Fibroblast of the aortic adventitia (primary cell): ENCODE measurements at places on chromosomes 6 and 20.
A peak's percentile ranks its signal among the peaks of the same experiment; 100 is the strongest.

DNA sequence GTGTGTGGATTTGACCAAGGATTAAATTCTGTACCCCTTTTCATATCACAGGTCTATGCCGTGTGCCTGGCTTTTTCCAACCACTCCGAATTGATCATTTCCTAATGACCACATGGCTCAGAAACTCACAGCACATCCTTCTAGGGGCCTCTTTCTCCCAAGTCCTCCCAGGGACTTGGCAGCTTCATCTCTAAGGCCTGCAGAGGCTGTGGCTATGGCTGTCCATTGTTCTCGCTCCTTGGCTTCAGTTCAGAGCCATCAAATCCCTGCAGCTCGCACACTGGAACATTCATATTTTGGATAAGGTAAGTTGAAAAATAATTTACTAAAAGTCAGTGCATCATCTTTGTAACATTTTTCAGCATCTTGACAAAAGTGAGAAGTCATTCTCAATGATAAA lies 497.2 kb upstream of the CDH4 start:
- no peak for DNase-seq

DNA sequence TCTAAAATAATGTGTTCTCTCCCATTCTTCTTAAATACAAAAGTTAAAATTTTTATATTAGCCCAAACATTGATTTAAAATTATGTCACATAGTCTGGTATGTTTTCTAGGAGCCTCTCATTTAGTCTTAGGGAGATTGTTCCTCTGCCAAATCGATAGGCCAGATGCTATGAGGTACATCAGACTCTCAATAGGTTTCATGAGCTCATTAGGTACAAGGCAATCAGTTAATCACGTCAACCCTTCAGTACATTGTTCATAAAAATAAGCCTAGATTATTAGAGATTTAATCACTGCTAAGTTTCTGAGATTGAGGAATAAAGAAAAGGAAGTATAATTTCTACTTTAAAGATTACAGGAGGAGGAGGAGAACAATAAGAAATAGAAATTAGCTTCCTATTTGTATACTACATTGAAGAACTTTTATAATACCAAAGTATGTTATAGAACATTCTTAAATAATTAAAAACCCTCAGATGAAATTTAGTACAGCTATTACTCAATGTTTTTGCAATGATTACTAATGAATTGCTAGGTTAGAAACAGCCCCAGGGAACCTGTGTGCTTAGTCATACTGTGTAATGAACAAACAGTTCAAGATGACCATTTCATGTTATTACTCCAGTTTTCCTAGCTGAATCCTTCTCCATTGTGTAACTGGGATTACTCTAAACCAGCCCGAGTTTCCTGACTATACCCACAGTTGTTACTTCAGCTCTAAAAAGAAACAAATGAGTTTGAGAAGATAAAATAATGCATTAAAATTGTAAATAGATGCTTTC lies 117.0 kb downstream of the BMP5 start:
- DNase-seq = peak; percentile 83

DNA sequence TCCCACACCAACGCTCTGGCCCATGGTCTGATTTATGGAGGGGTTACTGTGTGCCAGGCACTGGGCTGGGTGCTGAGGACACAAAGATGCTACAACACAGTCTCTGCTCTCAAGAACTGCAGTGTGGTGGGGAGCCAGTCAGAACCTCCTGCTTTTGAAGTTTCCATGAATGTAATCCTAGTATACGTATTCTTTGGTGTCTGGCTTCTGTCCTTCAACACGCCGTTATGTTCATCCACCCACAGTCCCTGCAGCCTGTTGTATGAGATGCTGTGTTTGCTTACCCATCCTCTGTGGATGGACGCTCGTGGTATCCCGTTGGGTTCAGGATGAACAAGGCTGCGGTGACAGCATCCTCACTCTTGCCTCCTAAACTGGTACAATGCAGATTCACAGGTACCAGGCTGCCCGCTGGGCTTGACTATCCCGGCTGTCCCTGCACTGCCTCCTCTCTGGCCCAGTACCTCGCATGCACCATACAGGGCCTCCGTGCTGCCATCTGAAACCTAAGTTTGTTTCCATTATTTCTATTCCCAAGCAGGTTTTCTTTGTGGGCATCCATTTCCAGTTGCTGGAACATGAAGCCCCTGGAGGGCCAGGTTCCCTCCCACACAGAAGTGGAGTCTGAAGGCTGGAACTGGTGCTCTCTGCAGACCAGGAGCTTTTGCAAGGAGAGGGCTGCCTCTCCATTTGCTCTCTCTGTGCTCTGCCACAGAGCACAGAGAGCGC lies 364.5 kb downstream of the ZFAND3 start:
- no peak for DNase-seq

DNA sequence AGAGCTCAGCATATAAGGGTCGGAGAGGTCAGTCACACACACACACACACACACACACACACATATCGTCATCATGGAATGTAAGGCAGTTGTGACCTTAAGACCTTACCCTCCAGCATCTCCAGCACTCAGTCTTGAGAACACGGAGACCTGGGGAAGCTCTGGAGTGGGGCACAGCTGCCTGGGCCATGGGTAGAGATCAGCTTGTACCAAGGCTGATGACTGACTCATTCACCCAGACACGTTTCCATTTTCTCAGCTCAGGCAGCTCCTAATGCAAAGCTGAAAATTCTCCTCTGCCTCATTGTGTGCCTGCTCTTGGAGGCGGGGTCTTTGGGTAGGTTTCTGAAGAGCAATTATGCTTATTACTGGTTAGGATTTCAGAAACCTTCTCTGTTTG lies 38.3 kb upstream of the PDYN start:
- DNase-seq = no peak

DNA sequence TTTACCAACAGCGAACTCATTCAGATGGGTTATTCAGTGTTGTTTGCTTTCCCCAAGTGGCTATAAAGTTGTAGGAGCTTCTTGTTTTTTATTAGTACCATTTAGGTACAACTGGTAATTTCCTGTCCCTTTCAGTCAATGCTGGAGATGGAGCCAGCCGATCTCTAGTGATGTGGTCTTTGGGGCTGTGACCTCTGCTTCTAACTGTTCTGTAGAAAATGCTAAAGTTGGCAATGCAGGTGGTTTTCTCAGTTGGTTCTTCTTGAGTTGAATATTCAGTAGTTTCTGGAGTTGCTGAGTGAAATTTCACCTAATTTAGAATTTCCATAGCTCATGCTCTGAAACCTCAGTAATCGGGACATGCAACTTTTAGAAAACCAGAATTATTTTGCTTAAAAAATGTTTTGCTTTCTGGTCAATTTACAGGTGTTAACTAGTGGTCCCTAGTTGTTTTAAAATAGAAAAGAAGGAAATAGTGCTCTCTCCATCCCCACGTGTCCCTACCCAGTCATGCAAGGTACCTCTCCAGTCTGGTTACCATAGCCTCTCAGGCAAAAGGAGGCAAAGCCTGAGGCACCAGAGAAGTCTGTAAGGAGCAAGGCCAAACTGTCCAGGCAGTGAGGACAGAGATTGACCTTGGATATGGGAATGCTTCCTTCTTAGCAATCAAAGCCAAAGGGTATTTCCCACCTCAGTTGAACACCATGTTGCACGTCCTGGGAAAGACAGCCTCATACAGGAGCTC lies 27.3 kb upstream of the GABRR1 start:
- no peak for DNase-seq

DNA sequence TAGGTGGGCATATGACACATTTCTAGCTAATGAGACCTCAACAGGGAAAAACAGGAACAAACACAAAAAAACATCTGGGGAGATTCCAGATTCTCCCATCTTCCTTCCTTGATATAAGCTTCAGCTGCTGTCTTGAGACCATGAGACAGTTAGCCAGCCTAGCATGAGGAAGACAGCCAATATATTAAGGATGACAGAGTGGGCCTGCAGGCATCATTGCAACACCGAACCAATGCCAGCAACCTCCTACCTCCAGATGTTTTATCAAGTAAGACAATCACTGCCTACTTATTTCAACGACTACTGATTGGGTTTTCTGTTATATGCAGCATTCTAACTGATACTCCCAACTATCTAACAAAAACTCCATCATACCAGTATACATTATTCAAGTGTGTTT lies 119.0 kb downstream of the ISM1 start:
- DNase-seq = no peak

DNA sequence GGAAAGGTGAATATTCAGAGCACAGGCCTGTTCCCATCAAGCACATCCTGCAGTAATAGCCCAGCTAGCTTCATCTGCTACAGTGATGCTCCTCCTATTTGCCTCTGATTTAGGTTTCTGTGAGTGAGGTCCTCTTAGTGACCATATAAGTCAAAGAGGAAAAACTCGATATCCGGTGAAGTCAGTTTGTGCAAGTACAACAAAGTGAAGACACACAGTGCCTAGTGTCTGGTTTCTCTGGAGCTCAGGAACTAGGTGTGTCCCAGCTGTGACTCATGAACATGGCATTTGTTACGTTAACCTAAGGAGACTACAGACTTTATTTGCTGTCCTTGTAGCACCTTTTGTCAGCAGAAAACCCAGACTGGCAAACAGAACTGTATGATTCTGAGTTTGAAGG lies 33.9 kb downstream of the EDN1 start:
- peak; percentile 51 for DNase-seq

DNA sequence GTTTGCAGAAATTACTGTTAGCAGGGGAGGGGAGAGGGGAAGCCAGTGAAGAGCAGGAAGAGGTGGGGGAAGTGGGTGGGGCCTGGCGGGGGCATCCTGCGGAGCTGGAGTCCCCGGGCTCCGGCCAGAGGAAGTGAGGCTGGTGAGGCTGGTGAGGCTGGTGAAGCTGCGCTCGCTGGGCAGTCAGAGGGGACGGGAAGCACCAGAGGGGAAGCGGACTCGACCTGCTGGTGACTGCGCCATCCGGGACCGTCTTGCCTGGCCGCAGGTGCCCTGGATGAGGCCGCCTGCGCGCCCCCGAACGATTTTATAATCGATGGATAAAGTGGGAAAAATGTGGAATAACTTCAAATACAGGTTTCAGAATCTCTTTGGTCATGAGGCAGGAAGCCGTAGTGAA lies 635.3 kb upstream of the MARCKS start:
- no peak for DNase-seq

GRCh38 chr6:125534430-125535263 lies 214.8 kb upstream of the HEY2 start:
- no peak for DNase-seq

DNA sequence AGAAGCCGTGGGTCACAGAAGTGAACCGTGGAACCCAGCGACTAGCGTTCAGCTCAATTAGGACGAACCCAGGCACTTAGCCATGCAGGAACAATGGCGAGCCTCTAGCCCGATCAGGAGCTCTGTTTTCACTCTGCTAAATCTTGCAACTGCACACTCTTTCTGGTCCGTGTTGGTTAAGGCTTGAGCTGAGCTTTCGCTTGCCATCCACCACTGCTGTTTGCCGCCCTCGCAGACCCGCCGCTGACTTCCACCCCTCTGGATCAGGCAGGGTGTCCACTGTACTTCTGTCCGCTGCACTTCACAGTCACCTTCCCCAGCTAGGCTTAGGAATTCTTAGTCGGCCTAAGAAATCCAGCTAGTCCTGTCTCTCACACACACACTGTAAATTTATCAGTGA lies 25.7 kb upstream of the SLC32A1 start:
- no peak for DNase-seq

DNA sequence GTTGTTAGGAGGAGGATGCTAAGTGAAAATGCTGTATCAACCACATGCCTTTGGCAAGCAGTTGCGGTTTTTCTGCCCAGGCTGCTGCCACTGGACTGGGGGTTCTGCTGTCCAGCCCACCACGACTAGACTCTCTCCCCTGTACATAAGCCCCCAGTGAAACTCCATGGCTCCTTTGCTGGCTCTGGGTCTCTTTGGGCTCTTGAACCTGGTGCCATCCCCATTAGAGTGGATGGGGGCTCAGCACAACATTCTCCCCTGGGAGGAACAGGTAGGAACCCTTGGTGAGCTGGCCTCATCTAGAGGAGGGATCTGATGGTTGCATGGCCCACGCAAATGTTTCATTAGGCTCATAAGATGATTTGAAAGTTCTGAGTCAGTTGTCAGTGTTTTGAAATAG lies 204.8 kb upstream of the KCNG1 start:
- no peak for DNase-seq

DNA sequence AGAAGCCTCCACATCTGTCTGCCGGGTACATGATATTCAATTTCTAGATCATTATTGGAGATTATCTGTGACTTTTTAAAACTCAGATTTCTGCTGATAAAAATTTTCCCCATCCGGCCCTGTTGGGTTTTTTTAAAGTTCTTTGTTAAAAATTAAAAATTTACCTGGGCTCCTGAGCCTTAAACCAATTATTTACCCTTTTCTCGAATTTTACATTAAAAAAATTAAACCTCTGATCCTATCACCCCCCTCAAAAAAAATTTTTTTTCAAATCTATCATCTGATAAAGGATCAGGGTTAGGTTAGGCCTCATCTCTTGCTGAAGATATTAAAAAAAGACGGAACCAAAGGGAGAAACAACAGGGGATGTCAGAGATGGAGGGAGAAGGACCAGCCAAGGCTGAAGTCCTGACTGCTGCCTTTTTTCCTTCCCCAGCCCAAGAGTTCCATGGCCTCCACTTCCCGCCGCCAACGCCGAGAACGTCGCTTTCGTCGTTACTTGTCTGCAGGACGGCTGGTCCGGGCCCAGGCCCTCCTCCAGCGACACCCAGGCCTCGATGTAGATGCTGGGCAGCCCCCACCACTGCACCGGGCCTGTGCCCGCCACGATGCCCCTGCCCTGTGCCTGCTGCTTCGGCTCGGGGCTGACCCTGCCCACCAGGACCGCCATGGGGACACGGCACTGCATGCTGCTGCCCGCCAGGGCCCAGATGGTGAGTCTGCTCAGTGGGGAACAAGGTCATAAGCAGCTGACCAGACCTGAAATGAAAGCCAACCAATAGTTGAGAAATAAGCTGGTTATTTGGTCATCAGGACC lies 527 bp downstream of the NFKBIL1 start:
- peak; percentile 25 for DNase-seq

DNA sequence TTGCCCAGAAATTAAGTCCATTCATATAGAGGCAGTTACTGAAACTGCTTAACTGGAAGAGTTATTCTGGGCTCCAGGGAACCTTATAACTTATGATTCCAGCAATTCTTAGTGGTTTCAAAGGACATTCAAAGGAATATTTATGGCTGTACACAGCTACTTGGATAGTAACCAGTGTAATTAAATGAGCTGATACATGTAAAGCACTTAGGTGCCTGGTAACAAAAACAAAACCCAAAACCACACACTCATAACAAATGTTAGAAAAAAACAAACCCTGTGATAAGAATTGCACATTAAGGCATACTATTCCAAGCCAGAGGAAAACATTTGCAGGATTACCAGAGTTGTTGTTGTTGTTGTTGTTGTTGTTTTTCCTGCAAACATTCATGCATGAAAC lies 51.5 kb downstream of the STK4 start:
- no peak for DNase-seq

DNA sequence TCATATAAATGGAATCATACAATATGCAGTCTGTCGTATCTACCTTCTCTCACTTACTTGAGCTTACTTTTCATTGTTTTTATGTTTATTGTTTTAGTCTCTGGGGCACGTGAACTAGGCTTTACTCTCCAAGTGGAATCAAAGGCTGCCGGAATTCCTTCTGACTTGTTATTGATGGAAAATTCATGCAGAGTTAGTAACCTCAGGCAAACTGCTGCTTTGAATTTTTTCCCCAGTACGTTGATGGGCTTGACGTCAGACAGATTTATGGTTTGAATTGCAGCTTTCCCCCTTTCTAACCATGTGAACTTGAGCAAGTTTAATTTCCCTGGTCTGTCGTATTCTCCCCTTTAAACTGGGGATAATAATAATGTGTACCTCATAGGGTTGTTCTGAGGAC lies 68.6 kb downstream of the ZDHHC14 start:
- DNase-seq = no peak
